Stimulated activated CD4-positive, alpha-beta T cell treated with anti-CD3 and anti-CD28 coated beads, Interleukin-15, amount 100 ng/mL, for 1 hour (primary cell): ENCODE measurements at places on chromosomes 3 and 15.

- no peak for DNase-seq
These were observed 25.4 kb upstream of the SRP14 start for GRCh38 chr15:40064231-40064894.

DNA sequence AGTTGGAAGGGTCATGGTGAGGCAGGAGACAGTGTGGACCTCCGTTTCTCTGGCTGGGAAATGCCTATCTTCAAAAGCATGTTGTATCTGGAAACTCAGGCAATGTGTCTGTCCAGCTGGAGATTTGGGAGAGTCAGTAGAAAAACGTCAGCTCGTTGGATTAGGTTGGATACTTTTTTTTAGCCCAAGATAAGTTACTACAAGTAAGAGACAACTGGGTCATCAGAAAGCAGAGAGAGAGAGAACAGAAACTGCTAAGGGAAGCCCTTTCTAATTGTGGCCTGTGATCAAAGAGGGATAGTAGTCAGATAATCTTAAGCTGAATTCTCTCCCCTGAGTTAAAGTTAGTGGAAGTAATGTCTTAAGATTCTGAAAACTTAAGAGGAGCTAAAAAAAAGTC lies 78.9 kb upstream of the ZNF280D start:
- no peak for DNase-seq

GRCh38 chr3:152060701-152061100 lies 187.3 kb downstream of the SUCNR1 start:
- DNase-seq: no peak

GRCh38 chr3:118244761-118245160 lies 789.9 kb downstream of the IGSF11 start:
- no peak for DNase-seq

DNA sequence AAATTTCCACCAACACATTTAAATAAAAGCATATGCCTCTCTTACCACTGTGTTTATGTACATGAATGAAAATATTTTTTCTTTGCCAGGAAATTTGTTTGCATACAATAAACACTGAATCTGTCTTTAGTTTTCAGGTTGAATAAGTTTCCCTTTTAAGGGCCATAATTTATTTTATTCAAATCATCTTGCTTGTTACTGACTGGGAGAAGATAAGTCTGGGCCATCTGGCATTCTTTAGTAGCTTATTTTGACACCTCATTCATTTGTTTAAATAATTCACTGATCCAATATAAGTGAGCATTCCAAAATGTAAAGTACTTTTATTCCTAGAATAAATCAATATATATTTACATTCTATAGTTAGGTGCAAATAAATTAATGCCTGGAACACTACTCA lies 1001.3 kb downstream of the PLOD2 start:
- DNase-seq: no peak

GRCh38 chr3:141722081-141722480 lies 16.0 kb upstream of the RNF7 start:
- no peak for DNase-seq

- no peak for DNase-seq
These were observed 12.5 kb downstream of the PRR20G start for GRCh38 chr3:127275287-127275781.

DNA sequence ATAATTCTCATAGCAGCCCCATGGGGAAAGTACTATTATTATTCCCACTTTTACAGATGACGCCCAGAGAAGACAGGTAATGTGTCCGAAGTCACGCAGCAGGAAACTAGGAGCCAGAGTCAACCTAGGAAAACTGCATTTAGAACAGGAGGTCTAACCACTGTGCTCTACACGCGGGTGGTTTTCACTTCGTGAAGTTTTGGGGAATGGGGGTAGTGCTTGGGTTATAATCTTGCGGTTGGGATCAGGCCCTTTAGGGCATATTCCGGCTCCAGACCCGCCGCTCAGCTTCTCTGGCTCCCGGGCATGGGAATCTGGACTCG lies 5.2 kb downstream of the TPM1 start:
- DNase-seq: no peak

DNA sequence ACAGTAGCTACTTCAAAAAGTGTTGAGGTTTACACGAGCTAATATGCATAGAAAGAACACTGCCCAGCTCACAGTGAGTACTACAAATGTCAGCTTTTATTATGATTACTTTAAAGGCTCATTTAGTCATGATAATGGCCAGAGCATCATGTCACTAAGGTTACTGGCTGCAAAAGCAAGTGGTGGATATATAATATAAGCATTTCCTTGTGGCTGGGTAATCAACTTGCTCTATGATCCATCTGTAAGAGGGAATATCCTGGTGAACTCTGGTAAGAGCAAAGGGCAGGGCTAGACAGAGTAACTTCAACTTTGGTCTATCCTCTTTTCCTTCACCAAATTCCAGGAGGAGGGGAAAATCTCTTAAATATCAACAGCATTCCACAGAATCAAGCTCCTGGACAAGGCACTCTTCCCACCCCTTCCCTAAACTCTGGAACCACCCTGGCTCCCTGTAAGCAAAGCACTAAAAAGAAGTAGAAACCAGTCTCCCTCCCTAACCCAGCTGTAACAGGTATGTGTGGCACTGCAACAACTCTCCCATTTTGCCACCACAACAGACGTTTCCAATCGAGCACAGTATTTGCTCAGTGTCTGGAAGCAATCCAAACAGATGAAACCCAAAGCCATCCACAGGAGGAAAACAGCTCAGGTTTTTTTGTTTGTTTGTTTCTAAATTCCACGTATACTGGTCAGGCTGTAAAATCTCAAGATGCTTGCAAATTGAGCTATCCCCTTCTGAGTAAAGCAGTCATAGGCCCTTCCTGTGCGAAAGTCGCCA lies 13.4 kb downstream of the B4GALT4 start:
- DNase-seq: no peak

- no peak for DNase-seq
These were observed 46.4 kb downstream of the ZNF106 start for GRCh38 chr15:42444415-42445063.

DNA sequence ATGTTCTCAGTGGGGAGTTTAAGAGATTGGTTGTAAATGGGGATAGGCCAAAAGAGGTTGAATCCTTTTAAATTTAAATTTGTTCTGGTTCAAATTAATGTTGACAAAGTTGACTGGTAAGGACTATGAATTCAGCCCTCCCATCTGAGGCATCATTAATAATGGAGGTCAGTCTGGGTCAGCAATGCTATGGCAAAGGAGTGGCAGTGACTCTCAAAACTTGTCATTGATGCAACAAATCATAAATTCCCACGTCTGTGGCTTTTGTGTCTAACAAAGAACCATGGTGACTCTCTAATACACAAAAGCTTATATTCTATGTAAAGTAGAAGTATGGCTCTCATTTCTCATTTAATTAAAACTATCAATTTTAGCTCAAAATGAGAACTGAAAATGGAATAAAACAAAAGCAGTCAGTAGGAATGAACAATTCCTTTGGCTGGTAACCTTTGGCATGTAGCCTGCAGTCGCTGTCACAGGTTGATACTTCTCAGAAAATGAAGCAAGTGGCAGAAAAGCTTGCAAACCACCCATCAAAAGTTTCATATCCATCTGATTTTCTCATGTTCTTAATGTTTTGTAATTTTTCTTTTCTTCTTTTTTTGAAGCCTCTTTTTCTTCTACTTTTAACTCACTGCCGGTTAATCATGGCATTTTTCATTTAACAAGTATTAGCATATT lies 12.2 kb upstream of the ZBED2 start:
- no peak for DNase-seq

DNA sequence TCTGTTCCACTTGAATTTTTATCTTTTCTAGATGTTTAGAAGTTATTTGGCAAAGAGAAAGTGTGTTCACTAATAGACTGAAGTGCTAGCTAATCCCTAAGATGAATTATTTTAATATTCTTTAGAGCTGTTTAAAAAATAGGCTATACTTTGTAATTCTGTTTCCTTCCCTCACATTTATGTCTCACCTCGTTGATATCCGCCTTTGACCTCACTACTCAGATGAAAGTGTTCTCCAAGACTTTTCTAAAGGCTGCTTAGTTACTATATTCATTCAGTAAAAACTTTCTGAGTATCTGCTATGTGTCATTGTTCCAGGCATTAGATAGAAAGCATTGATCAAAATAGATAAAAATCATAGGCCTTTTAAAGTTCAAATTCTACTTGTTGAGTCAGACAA lies 38.3 kb downstream of the HMG20A start:
- no peak for DNase-seq

- DNase-seq: no peak
These were observed 135.7 kb upstream of the RAD18 start for GRCh38 chr3:9098716-9099675.
